ENCODE measurements at places on chromosomes 1 and 21.

DNA sequence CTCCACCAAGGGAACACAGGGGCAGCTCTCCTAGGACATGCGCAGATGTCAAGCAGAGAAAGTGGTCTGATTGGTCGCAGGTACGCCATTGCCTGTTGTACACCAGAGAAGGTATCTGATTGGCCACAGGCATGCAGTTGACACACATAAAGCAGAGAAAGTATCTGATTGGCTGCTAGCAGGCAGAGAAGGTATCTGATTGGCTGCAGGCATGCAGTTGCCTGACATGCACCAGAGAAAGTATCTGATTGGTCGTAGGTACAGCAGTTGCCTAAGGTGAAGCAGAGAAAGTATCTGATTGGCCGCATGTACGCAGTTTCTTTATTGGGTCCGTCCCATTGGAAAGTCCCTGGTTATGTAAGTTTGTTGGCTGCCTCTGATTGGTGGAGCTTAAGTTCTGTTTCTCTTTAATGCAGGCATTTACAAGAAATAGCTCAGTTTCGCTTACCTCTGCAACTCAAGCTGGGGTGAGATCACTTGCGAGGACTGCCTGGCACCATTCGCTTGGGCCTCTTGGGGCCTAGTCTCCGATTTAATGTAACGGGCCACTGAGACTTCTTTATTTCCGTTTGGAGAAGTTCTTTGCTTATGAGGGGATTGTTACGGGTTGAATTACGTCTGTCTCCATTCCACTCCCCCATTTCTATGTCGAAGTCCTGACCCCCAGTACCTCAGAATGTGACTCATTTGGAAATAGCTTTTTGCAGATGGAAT is 74.2 kb downstream of the SIK1 start:
- no peak for DNase-seq

DNA sequence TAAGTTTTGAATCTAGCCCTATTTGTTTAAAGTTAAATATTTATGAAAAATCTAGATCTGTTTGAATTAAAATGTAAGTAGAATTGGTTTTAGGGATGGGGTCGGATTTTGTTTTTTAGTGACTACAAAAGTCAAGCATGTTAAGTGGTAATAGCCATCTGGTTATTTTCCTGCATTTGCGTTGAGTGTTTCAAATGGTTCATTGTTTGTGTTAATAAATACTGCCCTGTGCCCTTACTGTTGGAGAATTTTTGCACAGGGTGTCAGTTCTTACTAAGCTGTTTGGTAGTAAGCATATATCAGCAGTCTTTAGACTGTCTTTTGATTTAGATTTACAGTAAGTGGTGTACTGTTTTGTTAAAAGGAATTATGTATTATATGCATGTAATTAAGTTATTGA is 46.1 kb upstream of the TARS2 start:
- DNase-seq, result no peak

- DNase-seq, result no peak
These were observed 45.1 kb upstream of the RGS2 start for GRCh38 chr1:192763756-192764155.

- no peak for DNase-seq
These were observed 68.7 kb upstream of the FAM3B start for GRCh38 chr21:41247561-41248545.

DNA sequence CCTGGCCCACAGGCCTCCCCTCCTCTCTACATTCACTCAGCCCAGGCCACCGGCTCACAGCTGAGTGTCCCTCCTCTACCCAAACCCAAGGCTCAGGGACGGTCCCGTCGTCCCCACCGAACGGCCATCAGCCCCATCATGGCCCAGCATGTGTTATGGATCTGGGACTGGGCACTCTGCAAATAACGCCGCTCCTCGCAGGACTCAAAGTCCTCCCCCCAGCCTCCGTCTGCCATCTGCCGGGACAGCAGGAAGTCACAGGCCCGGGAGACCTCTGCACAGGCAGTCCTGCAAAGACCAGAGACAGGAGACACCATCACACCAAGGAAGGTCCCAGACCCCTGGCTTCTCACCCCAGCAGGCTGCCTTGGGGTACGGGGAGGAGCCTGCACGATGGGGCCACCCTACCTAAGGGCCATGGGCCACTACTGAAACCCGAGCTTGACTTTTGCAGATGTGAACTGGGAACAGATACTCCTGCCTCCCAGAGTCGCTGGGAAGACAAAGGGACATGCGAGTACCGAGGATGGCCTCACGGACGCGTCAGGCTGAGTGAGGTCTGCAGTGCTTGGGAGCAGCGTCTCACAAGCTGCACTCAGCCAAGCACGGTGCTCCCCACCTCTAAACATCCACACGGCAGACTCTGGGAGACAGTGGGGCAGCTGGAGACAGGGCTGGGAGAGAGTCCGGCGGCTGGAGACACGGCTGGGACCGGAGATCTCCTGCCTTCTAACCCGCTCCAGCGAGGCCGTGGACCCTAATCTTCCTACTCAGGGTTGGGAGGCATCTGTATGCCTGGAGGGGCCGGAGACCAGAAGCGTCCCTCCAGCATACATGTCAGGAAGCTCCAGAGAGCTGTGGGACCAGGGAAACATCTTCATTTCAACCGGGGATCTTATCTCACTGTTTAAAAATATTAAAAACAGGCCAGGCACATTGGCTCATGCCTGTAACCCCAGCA is 10.4 kb upstream of the SPATC1L start:
- no peak for DNase-seq
